ENCODE measurements at places on chromosomes 5 and 9.

- DNase-seq: no peak
Measured at GRCh38 chr9:113913426-113914195, 37.5 kb downstream of the ZNF618 start.

DNA sequence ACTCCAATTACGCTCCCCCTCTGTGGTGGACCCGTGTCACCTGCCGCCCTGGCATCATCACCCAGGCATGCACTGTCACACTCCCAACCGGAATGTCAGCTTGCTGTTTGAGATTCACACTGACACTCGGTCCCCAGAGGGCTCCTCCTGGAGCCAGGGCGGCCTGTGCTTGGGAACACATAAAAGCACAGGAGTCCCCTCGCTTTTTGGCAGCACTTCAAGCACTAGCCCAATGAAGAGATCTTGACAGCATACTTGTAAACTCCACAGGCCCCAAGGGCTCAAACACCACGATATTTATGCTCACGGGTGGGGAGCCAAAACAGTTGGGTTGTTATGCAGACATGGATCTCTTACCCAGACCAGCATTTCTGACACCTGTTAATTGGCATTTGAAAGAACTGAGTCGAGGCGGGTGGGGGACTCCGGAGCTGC is 90.8 kb upstream of the EGFLAM start:
- DNase-seq: no peak

DNA sequence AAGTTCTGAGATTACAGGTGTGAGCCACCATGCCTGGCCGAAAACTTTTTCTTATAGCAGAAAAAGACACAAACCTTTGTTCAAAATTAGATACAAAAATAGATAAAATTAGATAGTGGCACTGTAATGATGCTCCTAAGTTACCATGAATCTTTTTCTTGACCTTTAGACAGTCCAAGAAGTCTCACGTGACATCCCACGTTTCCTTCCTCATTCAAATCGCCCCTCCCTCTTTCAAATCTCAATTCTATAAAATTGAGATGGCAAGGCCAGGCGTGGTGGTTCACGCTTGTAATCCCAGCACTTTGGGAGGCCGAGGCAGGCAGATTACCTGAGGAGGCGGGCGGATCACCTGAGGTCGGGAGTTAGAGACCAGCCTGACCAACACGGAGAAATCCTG is 7.7 kb upstream of the ZCCHC10 start:
- no peak for DNase-seq

- no peak for DNase-seq
Measured at GRCh38 chr5:132094393-132095076, 20.9 kb downstream of the CSF2 start.

- DNase-seq: no peak
Measured at GRCh38 chr5:95731571-95732554, 727 bp downstream of the RHOBTB3 start.

GRCh38 chr5:88876714-88877113 is 6.3 kb downstream of the MEF2C start:
- no peak for DNase-seq

GRCh38 chr9:126722922-126723806 is 81.7 kb upstream of the ZBTB43 start:
- DNase-seq: peak; percentile 81

- no peak for DNase-seq
Measured at GRCh38 chr9:126419475-126419874, 92.8 kb downstream of the MVB12B start.

- DNase-seq: no peak
Measured at GRCh38 chr5:134794819-134795218, 36.2 kb downstream of the DDX46 start.

DNA sequence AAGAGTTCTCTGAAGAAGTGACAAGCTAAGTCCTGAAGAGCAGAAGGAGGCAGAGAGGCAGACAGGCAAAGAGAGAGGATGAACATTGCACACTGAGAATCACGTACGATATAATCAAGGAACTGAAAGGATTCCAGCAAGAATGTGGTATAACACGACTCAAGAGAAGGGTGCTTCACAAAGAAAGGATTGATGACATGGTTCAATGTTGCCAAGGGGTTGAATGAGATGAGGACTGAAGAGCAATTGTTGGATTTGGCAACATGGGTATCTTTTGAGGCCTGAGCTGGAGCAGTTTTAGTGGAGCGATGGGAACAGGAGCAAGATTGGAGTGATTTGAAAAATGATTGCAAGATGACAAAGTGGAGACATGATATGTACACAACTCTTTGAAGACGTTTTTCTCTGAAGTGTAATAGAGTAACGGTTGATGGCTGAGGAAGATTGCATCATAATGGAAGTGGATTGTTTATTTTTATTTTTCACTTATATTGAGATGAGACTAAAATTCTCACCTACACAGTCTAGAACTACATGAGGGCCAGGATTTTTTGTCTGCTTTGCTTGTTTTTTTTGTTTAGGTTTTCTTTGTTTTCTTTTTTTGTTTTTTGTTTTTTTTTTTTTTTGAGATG is 1049.9 kb upstream of the WWC1 start:
- DNase-seq: no peak

- DNase-seq: no peak
Measured at GRCh38 chr9:112911736-112912135, 21.1 kb upstream of the SLC46A2 start.

- DNase-seq: no peak
Measured at GRCh38 chr5:127555826-127556225, 38.4 kb downstream of the PRRC1 start.

- DNase-seq: peak; percentile 72
Measured at GRCh38 chr5:151141535-151141934, 16.0 kb downstream of the ANXA6 start.

- no peak for DNase-seq
Measured at GRCh38 chr9:116318468-116319374, 165.1 kb downstream of the PAPPA start.

GRCh38 chr5:113147537-113147936 is 170.9 kb downstream of the DCP2 start:
- DNase-seq: no peak

All from CD4-positive, alpha-beta T cell treated with Interleukin-4 for 1 hour (primary cell).